ENCODE measurements at places on chromosomes 4 and X.

DNA sequence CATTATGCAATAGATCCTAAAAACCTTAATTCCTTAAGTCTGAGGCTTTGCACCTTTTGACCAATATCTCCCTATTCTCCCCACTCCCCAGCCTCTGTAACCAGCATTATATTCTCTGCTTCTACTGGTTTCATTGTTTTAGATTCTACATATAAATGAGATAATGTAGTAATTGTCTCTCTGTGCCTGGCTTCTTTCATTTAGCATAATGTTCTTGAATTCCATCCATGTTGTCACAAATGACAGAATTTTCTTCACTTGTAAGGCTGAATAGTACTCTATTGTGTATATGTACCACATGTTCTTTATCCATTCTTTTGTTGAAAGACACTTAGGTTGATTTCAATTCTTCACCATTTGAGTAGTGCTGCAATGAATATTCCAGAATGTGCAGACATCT, 66.0 kb downstream of the MAGEC1 start:
- DNase-seq = no peak

DNA sequence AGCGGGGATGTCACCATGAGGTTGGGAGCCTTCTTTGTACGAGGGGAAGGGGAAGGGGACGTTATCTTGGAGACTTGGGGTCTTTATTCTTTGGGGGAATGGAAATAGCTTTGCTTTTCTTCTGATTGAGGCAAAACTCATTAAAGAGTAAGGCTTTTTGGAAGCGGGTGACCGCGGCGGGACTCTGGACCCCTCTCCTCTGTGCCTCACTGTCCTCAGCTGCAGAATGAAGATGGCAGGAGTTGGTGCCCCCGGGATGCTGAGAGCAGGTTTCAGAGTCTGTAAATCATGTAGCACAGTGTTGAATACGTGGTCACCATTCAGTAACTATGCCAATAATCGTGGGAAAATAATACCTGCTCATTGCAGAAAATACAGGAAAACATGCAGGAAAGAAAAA, 32.1 kb downstream of the HTT-AS start:
- DNase-seq = no peak

- DNase-seq = no peak
Measured at GRCh38 chr4:114312338-114312737, 286.3 kb upstream of the UGT8 start.

GRCh38 chrX:55486736-55487135, 2.9 kb downstream of the USP51 start:
- DNase-seq = no peak

DNA sequence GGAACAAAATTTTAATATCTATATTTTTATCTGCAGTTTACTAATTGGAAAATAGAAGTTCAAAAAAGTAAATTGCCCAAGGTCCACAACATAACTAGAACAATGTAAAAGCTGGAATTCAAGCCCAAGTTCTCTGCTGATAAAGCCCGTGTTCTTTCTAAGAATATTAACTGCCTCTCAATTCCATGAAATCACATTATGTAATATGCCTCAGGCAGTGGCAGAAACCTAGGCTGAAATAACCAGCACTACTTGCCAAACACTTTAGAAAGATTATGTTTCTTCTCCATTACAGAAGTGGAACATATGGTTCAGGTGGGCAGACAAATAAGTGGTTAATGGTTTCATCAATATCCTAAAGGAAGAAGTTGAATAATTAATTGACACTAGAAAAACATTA, 56.7 kb upstream of the ADGRL3 start:
- DNase-seq = no peak

DNA sequence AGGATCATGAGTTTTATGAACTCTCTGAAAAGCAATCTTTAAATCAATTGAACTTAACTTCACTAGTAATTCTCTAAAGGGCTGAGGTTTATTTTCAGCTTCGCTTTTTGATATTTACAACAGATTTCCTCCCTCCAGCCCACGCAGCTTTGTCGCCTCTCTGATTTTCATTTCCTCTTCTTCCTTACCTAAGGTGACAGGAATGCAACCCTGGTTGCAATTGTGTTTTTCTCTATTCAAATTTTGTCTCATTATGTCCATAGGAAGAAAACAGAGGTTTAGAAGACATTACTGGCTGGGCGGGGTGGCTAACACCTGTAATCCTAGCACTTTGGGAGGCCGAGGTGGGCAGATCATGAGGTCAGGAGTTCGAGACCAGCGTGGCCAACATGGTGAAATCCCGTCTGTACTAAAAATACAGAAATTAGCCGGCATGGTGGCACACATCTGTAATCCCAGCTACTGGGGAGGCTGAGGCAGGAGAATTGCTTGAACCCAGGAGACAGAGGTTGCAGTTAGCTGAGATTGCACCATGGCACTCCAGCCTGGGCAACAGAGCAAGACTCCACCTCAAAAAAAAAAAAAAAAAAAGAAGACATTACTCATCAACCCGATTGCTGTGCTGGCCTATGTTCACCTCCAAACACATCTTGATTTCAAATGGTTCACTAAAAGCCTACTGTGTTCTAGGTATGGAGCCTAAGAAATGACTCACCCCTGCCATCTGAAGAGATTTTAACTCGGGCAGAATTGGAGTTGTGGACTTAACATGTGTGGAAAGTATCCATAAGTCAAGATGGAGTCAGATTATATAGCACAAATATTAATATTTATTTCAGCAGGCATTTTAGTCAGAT, 36.8 kb downstream of the VSIG4 start:
- no peak for DNase-seq

DNA sequence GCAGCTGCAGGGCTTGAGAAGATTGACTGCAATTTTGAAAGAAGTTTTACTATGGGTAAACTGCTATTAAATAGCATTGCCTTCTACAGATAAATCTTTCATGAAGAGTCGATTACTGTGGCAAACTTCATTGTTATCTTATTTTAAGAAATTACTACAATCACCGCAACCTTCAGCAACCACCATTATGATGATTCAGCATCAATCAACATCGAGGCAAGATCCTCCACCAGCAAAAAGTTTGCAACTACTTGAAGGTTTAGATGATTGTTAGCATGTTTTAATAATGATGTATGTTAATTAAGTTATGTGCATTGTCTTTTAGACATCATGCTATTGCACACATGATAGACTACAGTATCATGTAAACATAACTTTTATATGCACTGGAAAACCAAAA, 1511.0 kb downstream of the FSTL5 start:
- DNase-seq = no peak

DNA sequence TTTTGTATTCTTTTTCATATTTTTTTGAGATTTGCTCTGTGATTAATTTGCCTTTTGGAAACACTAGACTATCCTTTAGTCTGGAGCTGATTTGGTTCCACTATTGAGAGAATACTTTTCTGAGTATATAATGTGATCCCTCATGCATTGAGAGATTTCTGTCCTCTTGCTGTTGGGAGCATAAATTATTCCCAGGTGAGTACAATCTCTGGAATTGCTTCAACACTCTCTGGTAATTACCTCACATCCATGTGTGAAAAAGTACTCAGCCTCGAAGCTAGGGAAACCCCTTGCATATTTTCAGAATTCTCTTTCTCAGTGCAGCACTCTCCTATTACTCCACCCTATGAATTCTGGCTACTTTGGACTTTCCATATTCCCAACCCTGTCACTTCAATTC, 550.0 kb downstream of the RAPGEF2 start:
- no peak for DNase-seq

GRCh38 chr4:172995161-172995560, 173.4 kb upstream of the GALNT7 start:
- no peak for DNase-seq

DNA sequence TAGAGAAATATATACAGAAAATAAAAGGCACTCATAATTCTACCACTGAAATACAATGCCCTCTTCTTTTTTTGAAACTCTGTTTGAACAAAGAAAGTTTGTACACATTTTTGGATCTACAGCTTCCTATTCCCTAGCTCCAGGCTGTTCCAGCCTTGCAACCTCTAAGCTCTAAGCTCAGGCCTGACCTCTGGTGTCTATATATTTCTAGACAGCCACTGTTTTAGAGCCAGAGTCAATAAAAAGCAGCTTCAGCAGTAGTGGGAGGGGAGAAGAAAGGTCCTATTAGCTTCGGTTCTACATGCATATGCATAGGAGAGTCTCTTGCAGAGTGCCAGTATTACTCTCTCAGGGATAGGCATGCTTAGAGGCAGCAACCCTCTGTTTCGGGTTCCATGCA, 39.7 kb downstream of the CLDN2 start:
- no peak for DNase-seq

- DNase-seq = peak; percentile 51
Measured at GRCh38 chrX:115642895-115643530, 82.0 kb downstream of the PLS3 start.

DNA sequence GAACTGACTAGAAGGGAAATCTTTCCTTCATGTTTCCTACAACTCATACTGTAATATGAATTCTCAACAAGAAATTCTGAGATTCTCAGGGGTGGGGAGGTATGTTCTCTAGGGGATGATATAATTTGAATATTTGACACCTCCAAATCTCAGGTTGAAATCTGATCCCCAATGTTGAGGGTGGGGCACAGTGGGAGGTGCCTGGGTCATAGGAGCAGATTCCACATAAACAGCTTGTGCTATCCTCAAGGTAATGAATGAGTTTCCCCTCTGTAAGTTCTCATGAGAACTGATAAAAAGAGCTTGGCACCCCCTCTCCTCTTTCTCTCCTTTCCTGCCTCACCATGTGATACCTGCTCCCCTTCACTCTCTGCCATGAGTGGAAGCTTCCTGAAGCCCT, 21.5 kb downstream of the FBXW7 start:
- DNase-seq = no peak

DNA sequence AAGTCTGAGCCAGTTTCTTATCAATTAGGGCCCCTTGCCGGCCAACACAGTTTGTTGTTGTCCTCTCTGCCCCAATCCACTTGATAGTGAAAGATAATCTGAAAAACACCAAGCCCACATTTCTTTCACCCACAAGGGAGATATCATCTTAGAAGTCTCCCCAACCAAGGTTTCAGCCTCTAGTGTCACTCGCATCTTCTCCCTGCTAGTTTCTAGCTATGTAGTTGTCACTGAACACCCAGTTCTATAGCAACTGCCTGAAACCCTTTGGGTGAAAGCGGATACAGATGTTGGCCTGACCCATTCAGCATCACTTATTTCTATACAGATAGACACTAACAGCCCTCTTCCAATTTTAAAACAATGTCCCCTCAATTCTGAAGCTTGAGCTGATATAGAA, 116.3 kb downstream of the BMP15 start:
- no peak for DNase-seq

GRCh38 chr4:78058591-78059523, 1.7 kb downstream of the FRAS1 start:
- peak; percentile 10 for DNase-seq

DNA sequence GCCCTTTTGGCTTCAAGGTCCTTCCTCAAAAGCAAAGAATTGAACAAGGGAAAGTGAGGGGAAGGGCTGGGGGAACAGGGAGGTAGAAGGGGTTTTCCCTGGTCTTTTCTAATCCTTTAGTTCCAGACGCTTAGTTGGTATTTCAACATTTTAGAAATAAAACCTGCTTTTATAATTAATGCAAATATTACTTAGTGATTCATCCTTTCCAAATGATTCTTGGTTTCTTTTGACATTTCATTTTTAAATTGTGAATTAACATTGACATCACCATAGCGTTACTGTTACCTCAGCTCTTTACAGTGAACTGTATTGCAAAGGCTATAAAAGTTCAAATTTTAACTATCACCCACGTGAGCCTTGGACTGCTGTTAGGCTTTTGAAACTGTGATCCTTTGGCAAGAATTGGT, 20.9 kb downstream of the NFKB1 start:
- DNase-seq = no peak

GRCh38 chr4:53680168-53680567, 88.9 kb upstream of the LNX1 start:
- DNase-seq = no peak

DNA sequence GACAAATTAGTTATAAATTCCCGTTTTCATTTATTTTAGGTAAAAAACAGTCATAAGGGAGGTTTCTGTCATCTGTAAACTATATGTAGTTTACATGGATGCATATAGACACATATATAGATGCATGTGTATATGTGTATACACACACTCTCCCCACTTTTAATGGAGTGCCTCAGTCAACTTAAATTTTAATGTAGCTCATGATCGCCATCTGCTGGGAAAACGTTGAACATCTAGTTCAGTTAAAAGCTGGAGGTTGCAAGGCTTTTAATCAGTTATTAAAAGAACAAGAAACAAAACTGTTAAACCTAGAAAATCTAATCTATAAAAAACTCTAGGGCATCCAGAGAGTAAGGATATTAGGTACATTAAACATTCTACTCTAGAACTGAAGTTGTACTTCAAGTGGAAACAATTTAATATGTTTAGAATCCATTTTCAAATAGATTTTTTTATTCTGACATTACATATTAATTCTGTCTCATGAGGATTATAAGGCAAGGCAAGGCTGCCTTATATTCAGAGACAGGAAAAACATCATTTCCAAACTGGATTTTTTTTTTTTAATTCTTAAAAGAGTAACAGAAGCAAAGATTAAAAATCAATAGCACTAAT, 122.6 kb downstream of the SHISA3 start:
- peak; percentile 43 for DNase-seq

DNA sequence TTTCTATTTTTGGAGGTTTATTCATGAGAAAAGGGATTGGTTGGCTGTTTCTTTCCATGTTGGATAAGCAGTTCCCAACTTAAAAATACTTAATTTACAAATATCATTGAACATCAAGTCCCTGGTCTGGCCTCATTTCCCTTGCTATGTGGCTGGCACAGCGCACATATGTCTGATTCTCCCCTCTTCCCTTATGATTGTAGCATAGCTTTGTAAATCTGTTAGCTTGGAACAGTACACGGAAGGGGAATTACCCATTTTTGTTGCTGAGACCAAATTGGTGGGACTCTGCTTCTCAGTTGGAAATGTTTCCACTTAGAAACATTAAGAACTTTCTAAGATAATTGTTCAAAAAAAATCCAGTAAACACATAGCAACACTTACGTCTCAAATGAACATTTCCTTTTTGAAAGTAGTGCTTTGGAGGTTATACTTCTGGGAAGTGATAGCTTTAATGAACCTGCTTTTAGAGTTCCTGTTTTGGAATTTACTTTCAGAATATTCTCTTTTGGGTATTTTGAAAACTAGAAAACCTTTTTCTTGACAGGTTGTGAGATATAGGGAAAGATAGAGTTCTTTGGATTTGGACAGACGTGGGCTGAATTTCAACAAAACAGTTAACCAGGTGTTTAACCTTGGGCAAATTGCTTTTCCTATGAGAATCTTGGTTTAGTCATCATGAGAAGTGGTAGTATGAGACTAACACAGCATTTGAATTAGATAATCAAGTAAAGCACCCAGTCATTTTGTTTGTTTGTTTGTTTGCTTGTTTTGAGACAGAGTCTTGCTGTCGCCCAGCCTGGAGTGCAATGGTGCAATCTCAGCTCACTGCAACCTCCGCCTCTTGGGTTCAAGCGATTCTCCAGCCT, 47.3 kb downstream of the STIM2 start:
- no peak for DNase-seq

GRCh38 chrX:9730078-9730477, 35.6 kb downstream of the GPR143 start:
- no peak for DNase-seq

- DNase-seq = no peak
Measured at GRCh38 chrX:153954558-153955227, 10.2 kb upstream of the RENBP start.

GRCh38 chr4:18676526-18676915, 655.0 kb upstream of the LCORL start:
- peak; percentile 7 for DNase-seq

Data from urinary bladder (tissue), 4 donors.